Activated naive CD4-positive, alpha-beta T cell (primary cell): ENCODE measurements at places on chromosomes 6 and 20.

- DNase-seq = no peak
Measured at GRCh38 chr6:107607116-107607515, 117.2 kb downstream of the SOBP start.

GRCh38 chr6:56595490-56596122 lies 47.1 kb downstream of the DST start:
- DNase-seq = no peak

- no peak for DNase-seq
Measured at GRCh38 chr20:5353624-5354496, 37.1 kb upstream of the PROKR2 start.

DNA sequence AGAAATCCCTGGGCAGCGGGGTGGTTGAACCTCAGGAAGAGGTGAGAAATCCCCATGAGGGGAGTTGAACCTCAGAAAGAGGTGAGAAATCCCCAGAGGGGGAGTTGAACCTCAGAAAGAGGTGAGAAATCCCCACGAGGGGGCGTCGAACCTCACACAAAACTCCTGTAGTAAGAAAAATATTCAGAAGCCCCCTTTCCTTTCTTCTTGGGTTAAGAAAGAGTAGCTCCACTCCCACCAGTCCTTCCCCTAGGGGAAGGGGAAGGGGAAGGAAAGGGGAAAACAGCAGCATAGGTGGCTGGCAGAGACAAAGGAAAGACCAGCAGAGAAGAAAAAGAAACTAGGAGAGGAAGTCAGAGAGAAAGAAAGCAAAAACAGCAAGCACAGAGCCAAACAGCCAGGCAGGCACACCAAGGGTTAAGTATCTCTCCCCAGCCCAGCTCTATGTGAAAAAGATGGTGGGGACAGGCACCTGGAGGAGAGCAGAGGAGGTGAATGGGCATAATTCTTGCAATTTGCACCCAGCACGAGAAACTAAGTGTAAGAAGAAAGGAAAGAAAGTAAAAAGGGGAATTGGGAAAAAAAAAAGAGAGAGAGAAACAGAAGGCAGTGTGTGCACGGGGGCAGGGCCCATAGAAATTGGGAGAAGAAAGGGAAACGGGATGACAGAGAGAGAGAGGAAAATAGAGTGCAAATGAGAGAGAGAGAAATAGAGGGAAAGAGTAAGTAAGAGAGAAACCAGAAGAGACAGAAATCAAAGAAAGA lies 88.2 kb downstream of the PLG start:
- no peak for DNase-seq

DNA sequence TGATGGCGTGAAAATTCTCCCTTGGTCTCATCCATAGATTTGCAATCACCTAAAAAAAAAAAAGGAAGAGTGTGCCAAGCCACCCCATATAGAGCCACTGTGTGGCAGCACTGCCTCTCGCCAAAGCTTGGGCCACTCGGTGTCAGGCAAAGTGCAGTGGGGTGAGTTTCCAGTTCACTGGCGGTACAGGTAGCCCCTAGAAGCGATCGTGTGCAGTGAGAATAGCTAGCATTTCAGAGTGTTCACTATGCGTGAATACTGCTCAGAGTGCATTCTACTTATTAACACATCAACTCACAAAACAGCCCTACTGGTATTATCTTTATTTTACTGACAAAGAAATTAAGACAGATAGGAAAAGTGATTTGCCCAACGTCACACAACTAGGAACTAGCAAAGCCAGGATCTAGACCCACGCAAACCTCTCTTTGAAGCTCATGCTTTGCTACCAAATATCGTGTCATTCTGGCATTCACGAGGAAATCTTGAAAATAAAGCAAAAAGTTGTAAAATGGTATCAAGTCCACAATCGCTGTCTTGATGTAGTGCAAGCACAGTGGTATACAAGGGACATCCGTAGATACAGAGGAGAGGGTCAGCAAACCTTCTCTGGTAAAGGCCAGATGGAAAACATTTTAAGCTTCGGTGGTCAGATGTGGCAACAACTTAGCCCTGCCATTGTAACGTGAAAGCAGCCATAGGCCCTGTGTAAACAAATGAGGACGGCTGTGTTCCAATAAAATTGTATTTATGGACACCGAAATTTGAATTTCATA lies 10.4 kb upstream of the GCNT2 start:
- DNase-seq = no peak

GRCh38 chr6:20657274-20657800 lies 123.1 kb downstream of the CDKAL1 start:
- no peak for DNase-seq

DNA sequence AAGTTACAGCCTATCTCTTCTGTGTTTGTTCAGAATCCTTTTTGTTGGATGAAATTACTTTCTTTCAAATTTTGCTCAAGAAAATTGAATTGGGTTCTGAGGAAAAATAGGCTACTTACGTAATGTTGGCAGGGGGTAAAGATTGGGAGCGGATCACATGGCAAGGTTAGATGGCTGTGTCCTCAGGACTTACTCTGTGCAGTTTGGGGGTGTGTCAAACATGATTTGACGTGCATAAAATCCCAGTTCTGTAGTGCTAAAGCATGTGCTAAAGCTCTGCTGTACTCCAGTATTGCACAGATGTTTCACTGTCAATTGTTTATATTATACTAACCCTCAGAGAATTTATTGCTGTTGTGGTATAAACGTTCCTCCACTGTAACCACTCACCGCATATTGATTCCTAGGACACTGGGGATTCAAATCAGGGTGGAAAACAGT lies 2.6 kb downstream of the NT5E start:
- no peak for DNase-seq

- DNase-seq = no peak
Measured at GRCh38 chr6:142481466-142481865, 179.7 kb downstream of the ADGRG6 start.

DNA sequence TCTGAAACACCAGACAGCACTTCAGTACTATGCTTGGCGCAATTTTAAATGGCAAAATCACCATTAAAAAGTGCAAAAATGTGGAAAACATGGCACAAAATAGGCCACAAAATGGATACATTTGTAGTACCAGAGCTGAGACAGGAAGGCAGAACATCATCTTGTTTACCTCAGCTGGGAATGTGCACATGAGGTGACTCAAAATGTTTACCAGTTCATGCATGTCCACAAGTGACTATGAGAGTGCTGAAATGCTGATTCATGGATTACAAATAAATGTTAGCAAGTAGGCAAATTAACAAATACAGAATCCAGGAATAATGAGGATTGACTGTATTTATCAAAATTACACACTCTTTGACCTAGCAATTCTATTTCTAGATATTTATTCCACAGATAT lies 201.6 kb downstream of the ISM1 start:
- DNase-seq = no peak

GRCh38 chr6:25882051-25882496 lies 8.0 kb upstream of the SLC17A3 start:
- no peak for DNase-seq

DNA sequence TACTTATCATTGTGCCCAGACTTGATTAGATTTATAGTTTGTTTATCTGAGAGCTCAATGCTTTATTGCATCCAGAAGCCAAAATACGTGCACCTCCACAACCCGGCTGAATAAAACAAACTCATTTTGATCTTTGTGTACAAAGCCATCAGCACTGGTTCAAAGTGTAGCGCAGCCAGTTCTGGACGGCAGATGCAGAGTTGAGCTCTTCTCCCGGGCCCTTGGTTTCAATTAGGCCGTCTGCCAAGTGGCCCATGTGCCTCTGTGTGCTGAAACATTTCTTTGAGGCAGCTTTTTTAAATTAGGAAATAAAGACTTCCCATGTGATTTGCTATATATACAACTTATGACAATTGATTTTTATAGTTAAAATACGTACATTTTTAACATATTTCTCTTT lies 96.2 kb upstream of the RSPO3 start:
- no peak for DNase-seq

DNA sequence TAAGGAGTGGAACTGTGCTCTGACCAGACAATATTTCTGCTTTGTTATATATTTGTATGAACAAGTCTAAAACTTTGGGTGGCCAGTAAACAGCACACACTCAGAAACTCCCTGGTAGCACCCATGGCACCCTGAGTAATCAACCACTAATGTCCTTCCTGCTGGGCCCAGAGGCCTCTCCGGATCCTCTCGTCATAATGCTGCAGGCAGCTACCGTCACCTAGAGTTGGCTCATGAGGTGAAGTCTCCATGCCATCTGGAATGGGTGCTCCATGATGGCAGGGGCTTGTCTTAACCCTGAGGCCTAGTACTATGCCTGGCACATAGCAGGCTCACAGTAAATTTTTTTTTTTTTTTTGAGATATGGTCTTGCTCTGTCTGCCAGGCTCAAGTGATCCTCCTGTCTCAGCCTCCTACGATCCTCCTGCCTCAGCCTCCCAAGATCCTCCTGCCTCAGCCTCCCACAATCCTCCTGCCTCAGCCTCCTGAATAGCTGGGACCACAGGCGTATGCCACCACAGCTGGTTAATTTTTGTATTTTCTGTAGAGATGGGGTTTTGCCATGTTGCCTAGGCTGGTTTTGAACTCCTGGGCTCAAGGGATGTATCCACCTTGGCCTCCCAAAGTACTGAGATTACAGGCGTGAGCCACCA lies 3.0 kb upstream of the SDCBP2 start:
- no peak for DNase-seq

DNA sequence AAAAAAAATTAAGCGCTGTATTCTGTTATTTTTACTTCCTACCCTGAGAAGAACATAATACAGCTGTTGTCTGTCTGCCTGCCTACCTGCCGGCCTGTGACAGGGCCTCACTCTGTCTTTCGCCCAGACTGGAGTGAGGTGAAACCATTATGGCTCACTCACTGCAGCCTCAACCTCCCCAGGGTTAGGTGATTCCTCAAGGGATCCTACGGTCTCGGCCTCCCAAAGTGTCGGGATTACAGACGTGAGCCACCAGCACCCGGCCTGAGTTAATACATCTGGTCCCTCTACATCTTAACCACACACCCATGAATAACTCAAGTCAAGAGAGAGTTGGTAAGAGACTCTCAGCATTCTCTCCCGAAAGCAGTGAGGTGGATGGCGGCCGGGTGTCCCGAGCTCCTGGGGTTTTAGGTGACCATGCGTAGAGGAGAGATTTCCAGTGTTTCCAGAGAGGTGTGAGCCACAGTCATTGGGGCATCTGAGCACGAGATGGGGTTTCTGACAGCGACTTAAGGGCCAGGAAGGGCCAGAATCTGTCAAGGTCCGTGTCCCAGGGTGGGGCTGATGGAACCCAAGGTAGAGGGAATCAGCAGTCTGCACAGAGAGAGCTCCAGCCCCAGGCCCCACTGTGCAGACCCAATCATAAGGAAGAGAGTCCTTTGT lies 1954.4 kb upstream of the DEFB115 start:
- no peak for DNase-seq

DNA sequence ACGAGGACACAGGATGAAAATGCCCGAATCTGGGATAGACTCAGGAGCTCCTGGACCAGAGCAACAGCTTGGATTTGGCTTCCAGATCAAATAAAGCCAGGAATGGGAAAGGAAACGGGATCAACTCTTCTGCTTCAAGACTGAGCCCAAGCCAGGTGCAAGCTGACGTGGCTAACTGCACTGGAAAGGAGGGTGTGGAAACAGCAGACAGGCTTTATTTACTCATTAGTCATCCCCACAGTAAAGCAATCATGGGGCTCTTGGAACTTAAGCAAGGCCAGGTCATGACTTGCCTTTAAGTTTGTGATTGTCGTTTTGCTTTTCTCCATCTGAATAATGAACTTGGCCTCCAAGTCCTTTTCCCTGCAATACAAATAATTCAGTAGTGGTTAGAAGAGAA lies 45.2 kb downstream of the KIF16B start:
- DNase-seq = no peak

GRCh38 chr6:41074692-41075436 lies 2.1 kb downstream of the NFYA start:
- no peak for DNase-seq

DNA sequence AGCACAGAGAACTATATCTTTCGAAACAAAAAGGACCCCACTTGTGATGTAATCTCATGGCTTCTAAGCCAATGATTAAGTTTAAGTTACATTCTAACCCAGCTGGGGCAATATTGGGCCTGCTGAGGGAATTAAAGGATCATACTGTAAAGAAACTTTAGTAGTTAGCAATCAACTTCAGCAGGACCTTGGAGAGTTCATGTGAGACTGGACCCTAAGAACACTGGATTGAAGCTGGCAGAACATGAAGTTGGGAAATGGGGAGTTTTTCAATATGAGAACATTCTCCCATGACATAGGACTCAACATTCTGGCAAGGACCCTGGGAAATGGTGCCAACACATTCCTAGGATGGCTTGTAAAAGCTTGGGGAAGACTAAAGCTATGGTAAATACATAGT lies 516.2 kb downstream of the PKHD1 start:
- no peak for DNase-seq

- DNase-seq = no peak
Measured at GRCh38 chr6:28208111-28208659, 16.9 kb upstream of the ZSCAN9 start.

GRCh38 chr6:158004701-158005095 lies 23.0 kb downstream of the SYNJ2 start:
- DNase-seq = no peak

DNA sequence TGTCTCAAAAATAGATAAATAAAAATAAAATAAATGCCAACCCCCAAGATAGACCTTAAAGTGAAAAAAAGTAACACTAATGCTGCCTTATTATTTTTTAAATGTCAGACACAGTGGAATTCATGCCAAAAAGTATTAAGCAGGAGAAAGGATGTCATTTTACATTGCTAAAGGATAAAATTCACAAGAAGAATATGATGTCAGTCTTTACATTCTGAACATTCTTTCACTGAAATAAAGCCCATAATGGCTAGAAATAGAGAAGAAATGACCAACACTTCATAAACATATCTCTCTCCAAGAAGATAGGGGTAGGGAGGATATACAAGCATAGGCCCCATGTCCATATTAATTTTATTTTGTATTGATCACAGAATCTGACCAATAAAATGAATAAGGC lies 47.4 kb downstream of the SLC23A2 start:
- no peak for DNase-seq

- no peak for DNase-seq
Measured at GRCh38 chr6:11810854-11811643, 32.4 kb upstream of the ADTRP start.

DNA sequence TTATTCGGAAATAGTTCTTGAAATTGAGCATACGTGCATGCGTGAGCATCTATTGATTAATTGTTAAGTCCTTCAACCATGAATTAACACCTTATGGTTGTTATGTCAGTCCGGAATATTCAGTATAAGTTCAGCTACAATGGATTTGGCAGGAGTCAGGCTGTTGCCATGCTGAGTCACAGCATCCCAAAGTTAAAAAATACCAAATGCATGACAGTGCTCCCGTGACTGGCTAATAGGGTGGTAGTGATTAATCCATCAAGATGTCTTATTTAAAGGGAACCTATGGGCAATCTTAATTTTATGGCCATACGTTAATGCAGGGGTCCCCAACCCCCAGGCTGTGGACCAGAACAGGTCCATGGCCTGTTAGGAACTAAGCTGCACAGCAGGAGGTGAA lies 10.5 kb downstream of the RAE1 start:
- DNase-seq = no peak

- DNase-seq = no peak
Measured at GRCh38 chr6:52663120-52663935, 7.6 kb upstream of the TMEM14A start.

DNA sequence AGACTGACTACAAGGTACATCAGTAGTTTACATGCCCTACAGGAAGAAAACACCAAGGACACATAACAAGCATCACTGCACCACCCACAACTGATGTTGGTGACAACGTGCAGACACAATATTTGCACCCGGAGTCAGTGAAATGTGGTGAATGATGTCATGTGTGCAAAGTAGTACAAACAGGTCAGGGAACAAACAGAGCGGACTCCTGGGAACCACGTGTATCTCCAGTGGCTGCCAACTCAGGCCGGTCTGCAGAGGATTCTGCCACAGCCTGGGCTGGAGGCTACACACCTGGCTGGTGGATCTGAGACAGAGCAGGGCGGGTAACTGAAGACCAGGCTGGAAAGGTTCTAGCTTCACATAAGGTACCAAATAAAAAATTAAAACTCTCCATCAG lies 28.2 kb upstream of the RPS6KA2 start:
- no peak for DNase-seq
